ENCODE measurements at places on chromosomes 5 and 9. TPM values are rescaled to one million over a fixed set of nuclear protein-coding genes. Genes with fewer than 3 reads are reported as not detected.

PAEP gene
- total RNA-seq = not detected

SOHLH1 gene
- not detected for total RNA-seq

POLR3G gene
- total RNA-seq = 0.93 TPM

ANKRD18B gene
- total RNA-seq = 1.2 TPM

ZBTB43 gene
- 24.9 TPM for total RNA-seq

WDR38 gene
- total RNA-seq = not detected

PAX5 gene
- total RNA-seq = 0.23 TPM

PCDHGA9 gene
- 5.4 TPM for total RNA-seq

LVRN gene
- 0.20 TPM for total RNA-seq

TLE1 gene
- total RNA-seq = 19.2 TPM

SH3PXD2B gene
- total RNA-seq = 46.2 TPM

PCDHGA6 gene
- 3.9 TPM for total RNA-seq

PIP5KL1 gene
- total RNA-seq = 3.5 TPM

CBY3 gene
- not detected for total RNA-seq

CTSV gene
- 0.43 TPM for total RNA-seq

ZBED3 gene
- total RNA-seq = 14.8 TPM

ZFP2 gene
- total RNA-seq = 2.1 TPM

DNA sequence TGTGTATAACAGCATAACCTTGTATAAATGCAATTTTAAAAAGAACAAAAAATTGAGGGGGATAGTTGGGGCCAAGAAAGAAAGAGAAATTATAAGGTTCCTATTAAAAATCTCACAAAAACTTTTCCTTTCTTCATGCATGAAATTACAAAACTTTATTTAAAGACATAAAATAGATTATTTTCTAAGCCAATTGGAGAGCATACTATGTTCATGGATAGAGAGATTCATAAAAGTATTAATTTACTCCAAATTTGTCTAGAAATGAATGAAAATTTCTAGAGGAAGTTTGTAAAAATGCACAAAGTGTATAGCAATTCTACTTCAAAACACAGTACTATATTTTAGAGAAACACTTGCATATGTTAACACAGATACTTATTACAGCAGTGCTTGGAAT is 200.4 kb downstream of the PCSK1 start:
- H3K36me3 ChIP-seq = no peaks in the 10 kb centered on the region
- H3K4me1 ChIP-seq = peaks cover 7% of the 10 kb centered on the region
- no peak overlapping the region for H3K4me3 ChIP-seq
- H3K27ac ChIP-seq = no peak overlapping the region
- no peaks in the 10 kb centered on the region for H3K27me3 ChIP-seq
- DNase-seq = no peak

GRCh38 chr5:56900858-56901578 is 8.4 kb upstream of the SETD9 start:
- DNase-seq = no peak
- no peak overlapping the region for H3K4me3 ChIP-seq
- H3K27me3 ChIP-seq = no peaks in the 10 kb centered on the region

DNA sequence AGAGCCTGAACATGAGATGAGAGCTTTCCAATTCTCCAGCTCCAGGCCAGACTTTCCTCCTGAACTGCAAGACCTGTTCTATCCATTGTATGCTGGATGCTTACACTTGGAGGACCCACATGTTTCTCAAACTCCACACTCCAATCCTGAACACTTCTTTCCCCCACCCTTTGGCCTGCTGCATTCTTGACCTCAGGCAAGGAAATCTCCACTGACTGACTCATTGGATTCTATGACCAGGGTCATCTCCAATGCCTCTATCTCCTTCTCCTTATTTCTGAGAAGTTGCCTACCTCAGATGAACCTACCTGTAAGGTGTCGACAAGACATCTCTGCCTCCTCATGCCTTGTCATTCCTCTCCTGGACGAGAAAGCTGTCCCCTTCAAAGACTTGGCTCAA is 153.6 kb downstream of the CRB2 start:
- no peak overlapping the region for H3K4me3 ChIP-seq
- H3K27ac ChIP-seq = no peak overlapping the region
- H3K4me1 ChIP-seq = no peaks in the 10 kb centered on the region

GRCh38 chr9:33877727-33878489 is 60.9 kb downstream of the UBE2R2 start:
- no peak overlapping the region for H3K4me3 ChIP-seq
- H3K36me3 ChIP-seq = no peaks in the 10 kb centered on the region
- DNase-seq = no peak

GRCh38 chr5:22539762-22540161 is 313.4 kb downstream of the CDH12 start:
- no peaks in the 10 kb centered on the region for H3K36me3 ChIP-seq
- no peak overlapping the region for H3K4me3 ChIP-seq
- DNase-seq = no peak
- H3K4me1 ChIP-seq = no peaks in the 10 kb centered on the region

DNA sequence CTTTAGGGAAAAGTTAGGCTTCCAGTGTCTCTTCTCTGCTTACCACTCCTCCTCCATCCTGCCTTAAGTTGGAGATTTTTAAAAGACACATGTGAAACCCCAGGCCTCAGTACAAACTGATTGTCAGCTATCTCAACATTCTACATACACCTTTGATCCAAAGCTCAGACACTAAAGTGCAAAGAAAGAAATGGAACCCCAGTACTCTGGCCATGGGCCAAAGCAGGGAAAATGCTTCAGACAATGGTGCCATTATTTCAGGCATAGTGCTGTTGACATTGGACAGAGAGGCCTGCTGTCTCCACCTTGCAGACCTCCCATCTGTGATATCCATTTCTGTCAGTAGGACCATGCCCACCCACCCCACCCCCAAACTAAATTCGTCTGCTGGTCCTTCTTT is 49.1 kb downstream of the G3BP1 start:
- H3K36me3 ChIP-seq = peaks cover 3% of the 10 kb centered on the region
- DNase-seq = no peak
- no peaks in the 10 kb centered on the region for H3K4me1 ChIP-seq
- H3K4me3 ChIP-seq = no peak overlapping the region
- H3K27ac ChIP-seq = no peak overlapping the region
- no peaks in the 10 kb centered on the region for H3K27me3 ChIP-seq

- peaks cover 44% of the 10 kb centered on the region for H3K27me3 ChIP-seq
- H3K27ac ChIP-seq = no peak overlapping the region
- H3K4me1 ChIP-seq = peaks cover 19% of the 10 kb centered on the region
Observed at GRCh38 chr5:128539038-128539429, 989 bp upstream of the FBN2 start.

GRCh38 chr5:82320966-82321365 is 42.8 kb upstream of the RPS23 start:
- H3K27ac ChIP-seq = no peak overlapping the region
- no peaks in the 10 kb centered on the region for H3K4me1 ChIP-seq
- no peaks in the 10 kb centered on the region for H3K27me3 ChIP-seq

DNA sequence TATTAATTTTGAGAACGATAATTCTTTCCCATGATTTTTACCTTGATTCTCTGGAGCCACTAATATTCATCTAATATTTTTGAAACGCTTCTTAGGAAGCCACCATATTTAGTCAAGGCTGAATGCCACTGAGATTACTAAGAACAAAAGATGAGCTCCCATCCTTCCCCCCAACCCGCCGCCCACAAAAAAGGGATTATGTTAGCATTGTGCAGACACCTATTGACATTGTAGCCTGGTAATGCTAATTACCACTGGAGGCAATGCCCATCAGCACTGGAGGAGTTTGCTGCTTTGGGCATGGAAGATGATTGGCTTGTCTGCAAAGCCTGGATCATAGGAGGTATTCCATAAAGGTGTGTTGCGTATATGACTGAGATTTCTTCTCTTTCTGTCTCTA is 739.1 kb upstream of the WWC1 start:
- no peaks in the 10 kb centered on the region for H3K4me1 ChIP-seq
- no peak for DNase-seq
- no peak overlapping the region for H3K27ac ChIP-seq
- H3K36me3 ChIP-seq = no peaks in the 10 kb centered on the region

DNA sequence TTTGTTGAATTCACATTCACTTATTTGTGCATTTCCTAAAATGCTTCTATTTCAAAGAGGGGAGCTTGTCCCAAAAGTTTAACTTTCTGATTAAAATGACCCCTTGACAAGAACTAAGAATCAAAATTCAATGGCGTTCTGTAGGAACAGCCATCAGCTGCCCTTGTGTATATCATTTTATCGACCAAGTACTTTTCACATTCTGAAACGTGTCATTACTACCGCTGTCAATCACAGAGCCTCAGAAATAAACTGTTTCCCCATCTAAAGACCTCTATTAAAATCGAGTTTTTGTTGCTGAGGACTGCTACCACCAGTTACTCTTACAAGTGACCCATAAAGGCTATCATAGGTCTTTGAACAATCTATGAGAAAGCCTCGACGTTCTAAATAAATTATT is 1.6 kb upstream of the FOXD1 start:
- no peaks in the 10 kb centered on the region for H3K36me3 ChIP-seq
- no peak overlapping the region for H3K4me3 ChIP-seq
- no peak overlapping the region for H3K27ac ChIP-seq
- peaks cover 82% of the 10 kb centered on the region for H3K27me3 ChIP-seq

DNA sequence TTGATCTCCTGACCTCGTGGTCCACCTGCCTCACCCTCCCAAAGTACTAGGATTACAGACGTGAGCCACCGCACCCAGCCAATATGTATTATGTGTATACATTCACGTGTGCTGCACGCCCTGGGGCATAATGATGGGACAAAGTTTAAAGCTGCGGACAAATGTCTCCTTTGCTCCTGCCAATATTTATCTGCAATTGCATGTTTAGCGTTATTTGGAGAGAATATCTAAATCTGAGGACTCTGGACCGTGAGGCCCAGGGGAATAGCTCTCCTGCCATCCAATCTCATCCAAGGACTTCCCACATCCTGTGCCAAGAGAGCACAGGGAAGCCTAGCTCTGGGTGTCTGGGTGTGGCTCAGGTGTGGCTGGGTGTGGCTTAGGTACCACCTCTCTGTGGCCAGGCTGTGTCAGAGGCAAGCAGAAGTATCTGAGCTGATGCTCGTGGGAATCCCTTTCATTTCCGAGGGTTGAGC is 6.9 kb upstream of the BOD1 start:
- H3K4me1 ChIP-seq = no peaks in the 10 kb centered on the region
- H3K4me3 ChIP-seq = no peak overlapping the region
- H3K27ac ChIP-seq = no peak overlapping the region
- no peaks in the 10 kb centered on the region for H3K36me3 ChIP-seq

GRCh38 chr5:60510049-60510448 is 189.9 kb downstream of the DEPDC1B start:
- no peak overlapping the region for H3K27ac ChIP-seq
- no peaks in the 10 kb centered on the region for H3K36me3 ChIP-seq
- DNase-seq = no peak
- no peak overlapping the region for H3K4me3 ChIP-seq

GRCh38 chr5:167770461-167770860 is 521.0 kb upstream of the WWC1 start:
- no peaks in the 10 kb centered on the region for H3K4me1 ChIP-seq
- DNase-seq = no peak
- H3K27me3 ChIP-seq = peaks cover 5% of the 10 kb centered on the region
- no peak overlapping the region for H3K4me3 ChIP-seq

DNA sequence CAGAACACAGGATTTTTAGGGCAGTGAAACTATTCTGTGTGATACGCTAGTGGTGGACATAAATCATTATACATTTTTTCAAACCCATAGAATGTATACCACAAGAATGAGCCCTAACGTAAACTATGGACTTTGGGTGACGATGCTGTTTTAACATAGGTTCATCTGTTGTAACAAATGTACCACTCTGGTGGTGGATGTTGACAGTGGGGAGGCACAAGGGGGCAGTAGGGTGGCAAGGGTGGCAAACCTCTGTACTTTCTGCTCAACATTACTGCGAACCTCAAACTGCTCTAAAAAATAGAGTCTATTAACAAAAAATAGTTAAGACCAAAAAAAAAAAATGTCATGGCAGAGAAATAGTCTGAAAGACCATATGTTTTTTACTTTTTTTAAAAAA is 9.1 kb upstream of the MVB12B start:
- no peak overlapping the region for H3K27ac ChIP-seq
- peaks cover 4% of the 10 kb centered on the region for H3K4me1 ChIP-seq
- H3K4me3 ChIP-seq = no peak overlapping the region
- no peak for DNase-seq
- no peaks in the 10 kb centered on the region for H3K36me3 ChIP-seq

GRCh38 chr5:124908581-124909451 is 162.4 kb upstream of the ZNF608 start:
- H3K4me3 ChIP-seq = no peak overlapping the region
- no peaks in the 10 kb centered on the region for H3K27me3 ChIP-seq
- peaks cover 37% of the 10 kb centered on the region for H3K4me1 ChIP-seq
- H3K27ac ChIP-seq = no peak overlapping the region

DNA sequence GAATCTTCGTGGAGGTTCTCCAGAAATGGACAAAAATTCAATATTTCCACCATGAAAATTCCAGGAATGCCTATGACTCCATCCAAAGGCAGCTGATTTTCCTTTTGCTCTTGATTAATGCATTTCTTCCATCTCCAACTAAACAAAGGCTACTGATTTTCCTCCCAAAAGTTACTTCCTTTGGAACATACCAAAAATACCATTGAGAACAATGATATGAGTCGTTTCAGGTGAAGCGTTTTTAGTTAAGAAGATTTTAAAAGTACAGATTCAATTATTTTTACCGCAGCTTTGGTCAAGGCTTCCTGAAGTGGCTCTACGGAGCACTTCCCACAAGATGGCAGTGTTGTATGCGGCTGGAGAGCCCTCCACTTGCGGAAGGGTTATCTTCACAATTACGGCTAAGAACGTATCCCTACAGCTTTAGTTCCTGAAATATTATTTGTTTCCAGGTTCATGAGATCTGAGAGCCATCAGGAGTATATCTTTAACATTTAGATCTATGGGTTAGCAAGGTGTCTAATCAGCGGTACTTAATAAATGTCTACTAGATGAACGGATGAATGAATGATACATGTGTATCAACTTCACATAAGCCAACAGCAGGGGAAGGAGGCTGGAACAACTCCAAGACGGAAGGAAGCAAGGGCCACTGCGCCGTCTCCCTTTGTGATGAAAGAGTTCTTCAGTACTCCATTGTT is 35.9 kb upstream of the ARSB start:
- no peaks in the 10 kb centered on the region for H3K36me3 ChIP-seq
- no peaks in the 10 kb centered on the region for H3K27me3 ChIP-seq
- peak; percentile 67 for DNase-seq
- no peak overlapping the region for H3K4me3 ChIP-seq
- H3K27ac ChIP-seq = no peak overlapping the region
- H3K4me1 ChIP-seq = no peaks in the 10 kb centered on the region

GRCh38 chr9:115980054-115980453 is 173.5 kb upstream of the PAPPA start:
- no peak overlapping the region for H3K27ac ChIP-seq
- no peak overlapping the region for H3K4me3 ChIP-seq
- no peak for DNase-seq

DNA sequence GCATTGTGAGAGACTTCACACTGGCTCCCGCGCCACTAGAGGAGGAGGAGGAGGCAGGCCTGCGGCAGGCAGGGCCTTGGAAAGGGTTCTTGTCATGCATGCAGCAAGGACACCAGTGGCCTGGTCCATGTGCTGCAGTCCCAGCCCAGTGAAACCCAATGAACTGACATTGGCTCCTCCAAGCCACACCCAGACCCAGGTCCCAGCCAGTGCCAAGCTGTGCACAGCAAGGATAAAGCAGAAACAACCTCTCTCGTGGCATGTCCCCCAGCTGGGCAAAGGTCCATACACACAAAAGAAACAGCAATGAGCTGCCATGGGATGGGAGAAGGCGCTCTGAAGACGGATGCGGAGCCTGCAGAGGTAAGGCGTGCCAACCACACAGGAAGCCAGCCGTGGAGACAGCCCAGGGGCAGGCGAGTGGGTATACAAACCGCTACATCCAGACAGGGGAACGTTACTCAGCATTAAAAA is 89.2 kb downstream of the SEMA4D start:
- H3K27me3 ChIP-seq = no peaks in the 10 kb centered on the region
- no peak overlapping the region for H3K27ac ChIP-seq
- H3K4me3 ChIP-seq = no peak overlapping the region
- H3K4me1 ChIP-seq = no peaks in the 10 kb centered on the region
